ENCODE measurements at places on chromosomes 6 and 20.

- DNase-seq: no peak
Observed at GRCh38 chr6:147381712-147382111, 126.8 kb upstream of the SAMD5 start.

DNA sequence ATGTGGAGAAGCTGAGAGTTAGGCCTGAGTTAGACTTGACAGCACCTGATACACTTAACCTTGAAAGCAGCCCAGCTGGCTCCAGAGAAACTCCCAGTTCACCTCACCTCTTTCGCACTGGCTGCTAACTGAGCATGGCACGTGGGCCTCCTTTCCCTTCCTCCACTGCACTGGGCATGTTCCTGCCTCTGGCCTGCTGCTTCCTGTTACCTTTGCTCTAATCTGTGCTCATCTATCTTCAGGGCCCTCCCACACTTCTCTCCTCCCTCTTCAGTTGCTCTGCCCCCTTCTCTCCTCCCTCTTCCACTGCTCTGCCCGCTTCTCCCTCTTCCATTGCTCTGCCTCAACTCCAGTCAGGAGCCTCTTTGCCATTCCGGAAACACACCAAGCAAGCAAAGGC is 13.7 kb upstream of the UBE2V1 start:
- DNase-seq: no peak

GRCh38 chr6:129698430-129698829 is 11.5 kb downstream of the ARHGAP18 start:
- DNase-seq: no peak

- no peak for DNase-seq
Observed at GRCh38 chr6:34044945-34045595, 100.8 kb downstream of the GRM4 start.

DNA sequence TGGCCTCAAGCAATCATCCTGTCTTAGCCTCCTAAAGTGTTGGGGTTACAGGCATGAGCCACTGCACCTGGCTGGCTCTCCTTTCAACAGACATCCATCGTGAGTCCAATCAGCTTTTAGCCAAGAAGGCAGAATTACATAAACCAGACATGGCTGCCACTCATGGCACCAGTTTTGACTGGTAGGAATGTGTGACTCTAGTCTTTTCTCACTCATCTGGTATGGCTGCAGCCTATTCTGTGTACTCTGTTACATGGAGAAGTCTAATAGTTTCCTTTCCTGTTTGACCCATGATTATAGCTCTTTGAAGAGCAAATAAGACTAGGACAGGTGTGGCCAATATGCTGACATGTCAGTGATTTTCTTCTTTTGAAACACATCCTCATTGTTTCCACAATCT is 27.0 kb upstream of the RNF144B start:
- DNase-seq: no peak

DNA sequence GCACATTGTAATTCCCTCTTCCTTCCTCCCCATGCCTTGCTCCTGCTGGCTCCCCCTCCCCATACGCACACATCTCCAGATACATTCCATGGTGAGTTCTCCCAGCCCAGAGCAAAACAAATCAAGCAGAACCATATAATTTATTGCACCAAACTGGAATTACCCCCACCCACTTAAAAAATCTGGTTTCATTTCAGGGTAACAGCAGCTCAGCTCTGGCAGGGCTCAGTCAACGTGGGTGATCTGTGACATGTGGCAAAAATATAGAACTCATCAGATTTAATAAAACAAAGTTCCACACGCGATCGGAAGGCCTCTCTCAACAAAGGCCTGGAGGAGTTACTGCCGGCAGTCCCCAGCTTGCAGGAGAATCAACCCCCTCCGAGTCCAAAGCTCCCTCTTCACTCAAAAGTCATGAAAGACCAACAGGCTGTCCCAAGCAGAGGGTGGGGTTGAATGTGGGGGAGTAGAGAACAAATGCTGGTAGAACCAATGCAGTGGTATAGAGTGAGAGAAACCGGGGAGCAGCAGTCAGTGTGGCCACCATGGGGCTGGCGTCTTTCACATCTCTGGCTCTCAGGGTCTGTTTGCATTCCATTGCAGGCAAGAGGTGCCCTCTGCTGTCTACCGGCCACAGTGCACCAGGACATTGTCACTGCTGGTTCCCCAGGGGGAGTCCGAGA is 323.3 kb upstream of the NT5E start:
- no peak for DNase-seq

DNA sequence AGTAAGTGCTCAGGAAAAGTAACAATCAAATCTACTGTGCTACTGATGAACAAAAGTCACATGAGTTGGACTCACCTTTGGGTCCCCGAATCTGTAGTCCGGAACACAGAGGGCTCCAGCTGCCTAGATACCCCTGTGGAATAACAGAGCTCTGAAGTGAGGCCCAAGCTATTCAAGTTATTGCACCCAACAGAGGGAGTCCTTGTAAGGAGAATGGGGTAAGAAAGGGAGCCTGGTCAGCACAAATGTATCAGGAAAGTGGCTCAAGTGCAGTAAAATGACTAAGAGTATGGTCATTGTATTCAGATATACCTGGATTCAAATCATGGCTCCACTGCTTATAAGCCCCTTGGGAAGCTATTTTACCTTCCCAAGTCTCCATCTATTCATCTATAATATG is 20.9 kb downstream of the EDN1 start:
- DNase-seq: no peak

DNA sequence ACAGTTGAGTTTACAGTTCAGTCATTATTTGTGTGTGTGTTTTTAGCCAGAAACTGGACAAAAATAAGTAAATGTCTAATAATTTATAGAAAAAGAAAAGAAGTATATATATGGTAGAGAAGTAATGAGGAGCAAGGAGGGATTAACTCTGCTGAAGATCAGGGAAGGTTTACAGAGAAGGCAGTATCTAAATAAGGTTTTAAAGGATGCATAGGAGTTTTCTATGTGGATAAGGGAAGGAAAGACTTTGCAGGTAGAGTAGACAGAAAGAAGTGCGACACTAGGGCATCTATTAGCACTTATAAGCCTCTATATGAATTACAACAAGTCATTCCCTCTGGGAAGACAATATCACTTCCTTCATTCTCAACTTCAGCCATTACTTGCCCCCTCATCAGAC is 34.3 kb downstream of the ISM1 start:
- DNase-seq: no peak

DNA sequence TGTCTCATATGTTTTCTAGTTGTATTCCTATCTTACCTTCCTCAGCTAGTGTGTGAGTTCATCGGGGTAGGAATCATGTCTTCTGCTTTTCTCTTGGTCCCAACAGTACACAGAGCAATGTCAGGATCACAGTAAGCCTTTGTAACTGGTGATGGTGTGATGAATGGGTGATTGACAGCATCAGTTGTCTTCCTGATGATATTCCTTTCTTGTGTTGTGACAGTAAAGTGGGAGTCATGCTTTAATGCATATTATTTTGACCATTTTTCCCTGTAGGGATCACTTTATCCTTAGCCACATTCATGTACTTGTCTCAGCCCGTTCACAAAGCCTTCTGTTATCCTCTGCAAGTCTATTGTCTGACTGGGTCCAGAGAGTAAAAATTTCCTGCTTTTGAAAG is 501.7 kb downstream of the UTRN start:
- no peak for DNase-seq

- DNase-seq: no peak
Observed at GRCh38 chr6:30500421-30501355, 11.4 kb downstream of the HLA-E start.

Measured in activated CD4-positive, alpha-beta T cell treated with anti-CD3 and anti-CD28 coated beads, Interleukin-2, amount 50 U/mL, for 24 hours (primary cell).